ENCODE measurements at places on chromosomes 4 and X.

DNA sequence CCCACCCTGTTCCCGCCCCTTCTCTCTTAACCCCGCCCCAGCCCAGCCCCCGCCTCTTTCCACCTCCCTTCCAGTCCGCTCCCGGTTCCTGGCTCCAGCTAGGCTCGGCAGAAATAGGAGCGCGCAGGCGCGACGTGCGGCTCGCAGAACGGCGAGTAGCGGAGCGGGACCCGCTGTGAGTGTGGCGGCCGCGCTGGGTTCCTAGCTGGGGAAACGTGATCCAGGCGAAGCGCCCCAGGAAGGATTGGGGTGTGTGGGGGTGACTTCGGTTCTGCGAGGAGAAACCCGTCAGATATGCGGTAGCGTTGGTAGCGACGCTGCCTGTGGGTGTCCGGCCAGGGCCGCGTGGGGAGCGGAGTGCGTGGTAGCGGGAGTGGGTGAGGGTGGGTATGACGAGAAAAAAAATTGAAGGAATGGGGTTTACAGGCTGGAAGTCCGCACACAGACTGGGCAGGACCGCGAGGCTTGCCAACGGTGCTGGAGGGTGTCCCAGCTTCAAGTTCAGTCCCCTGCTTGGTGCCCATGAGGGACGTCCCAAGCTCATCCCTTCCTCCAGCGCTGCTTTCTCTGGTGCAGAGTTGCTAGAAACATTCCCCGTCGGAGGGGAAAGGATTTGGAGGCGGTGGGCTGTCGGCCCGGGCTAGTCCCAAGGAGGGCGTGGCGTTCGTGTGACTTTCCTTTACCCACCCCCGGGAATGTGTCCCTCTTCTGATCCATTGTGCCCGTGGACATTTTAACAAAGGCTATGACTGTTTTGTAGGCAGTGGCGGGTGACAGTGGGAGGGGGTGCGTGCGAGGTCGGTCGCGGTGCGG lies at the start of gene PRRG1:
Gene PRRG1, plus strand, starts transcription at position 144 of the 813 bp plus-strand sequence. CDS start 56,886 bp downstream, outside the sequence.
- peak; percentile 9 for DNase-seq

DNA sequence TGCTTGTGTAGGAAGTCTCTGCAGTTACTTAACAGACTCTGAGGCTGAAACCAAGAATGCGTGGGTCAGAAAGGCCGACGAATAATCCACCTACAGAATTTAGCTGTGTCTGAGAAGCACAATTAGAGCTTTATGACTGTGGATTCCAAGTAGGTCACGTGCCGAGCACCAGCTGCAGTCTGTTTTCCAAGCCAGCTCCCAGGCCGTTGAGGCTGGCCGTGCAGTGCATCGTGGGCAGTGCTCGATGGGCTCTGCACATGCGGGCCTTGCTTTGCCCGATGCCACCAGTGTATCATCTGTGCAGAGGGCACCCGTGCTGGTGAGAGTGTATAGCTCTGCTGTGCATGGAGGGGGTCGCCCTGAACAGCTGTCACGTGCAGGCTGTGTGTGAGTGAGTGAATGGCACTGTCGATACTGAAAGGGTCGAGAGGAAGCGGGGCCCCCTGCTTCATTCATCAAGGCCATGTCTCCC lies 67.5 kb upstream of the CLDN34 start:
- DNase-seq, result peak; percentile 35

GRCh38 chrX:83819304-83819703 lies 41.6 kb upstream of the CYLC1 start:
- no peak for DNase-seq

GRCh38 chr4:152938237-152938947 lies 2.3 kb downstream of the FHDC1 start:
- peak; percentile 12 for DNase-seq

DNA sequence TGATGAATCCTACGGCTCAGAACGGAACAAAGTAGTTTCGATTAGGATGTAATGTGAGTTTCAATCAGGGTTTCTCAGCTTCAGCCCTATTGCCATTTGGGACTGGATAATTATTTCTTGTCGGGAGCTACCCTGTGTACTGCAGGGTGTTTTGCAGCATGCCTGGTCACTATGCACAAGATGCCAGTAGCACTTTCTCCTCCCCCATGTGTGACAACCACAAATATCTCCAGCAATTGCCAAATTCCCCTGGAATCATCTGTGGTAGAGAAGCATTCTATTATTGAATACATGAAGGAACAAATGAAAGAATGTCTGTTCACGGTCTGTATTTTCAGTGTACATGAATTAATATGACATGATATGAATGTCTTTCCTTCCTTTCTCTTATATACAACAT lies 782.9 kb upstream of the FTHL17 start:
- DNase-seq, result no peak

DNA sequence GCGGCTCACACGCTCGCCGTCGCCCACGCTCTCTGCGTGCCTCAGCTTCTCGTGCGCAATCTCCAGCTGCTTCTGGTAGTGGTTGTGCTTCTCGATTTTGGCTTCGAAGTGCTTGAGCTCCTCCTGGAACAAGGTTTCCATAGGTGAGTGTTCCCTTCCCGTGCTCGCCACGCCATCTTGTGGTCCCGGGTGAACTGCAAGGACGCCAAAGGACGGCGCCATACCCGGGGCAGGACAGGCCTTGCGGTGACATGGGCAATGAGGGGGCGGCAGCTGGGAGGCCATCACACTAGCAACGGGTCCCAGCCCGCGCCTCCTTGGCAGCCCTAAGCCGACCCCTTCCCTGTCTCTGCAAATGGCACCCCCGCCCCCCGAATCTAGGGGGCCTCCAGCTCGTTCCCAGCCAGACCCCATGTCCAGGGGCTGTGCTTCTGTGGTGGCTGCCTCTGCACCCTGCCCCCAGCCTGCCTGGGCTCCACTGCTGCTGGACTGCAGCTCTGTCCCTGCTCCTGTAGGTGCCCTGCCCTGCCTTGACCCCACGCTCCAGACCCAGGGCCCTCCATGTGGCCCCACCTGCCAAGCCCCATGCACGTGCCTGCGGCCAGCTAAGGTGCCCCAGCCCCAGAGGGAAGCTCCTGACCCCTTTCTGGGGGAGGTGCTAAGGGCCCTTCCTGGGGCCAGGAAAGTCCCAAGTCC lies 17.3 kb downstream of the LRPAP1 start:
- no peak for DNase-seq

DNA sequence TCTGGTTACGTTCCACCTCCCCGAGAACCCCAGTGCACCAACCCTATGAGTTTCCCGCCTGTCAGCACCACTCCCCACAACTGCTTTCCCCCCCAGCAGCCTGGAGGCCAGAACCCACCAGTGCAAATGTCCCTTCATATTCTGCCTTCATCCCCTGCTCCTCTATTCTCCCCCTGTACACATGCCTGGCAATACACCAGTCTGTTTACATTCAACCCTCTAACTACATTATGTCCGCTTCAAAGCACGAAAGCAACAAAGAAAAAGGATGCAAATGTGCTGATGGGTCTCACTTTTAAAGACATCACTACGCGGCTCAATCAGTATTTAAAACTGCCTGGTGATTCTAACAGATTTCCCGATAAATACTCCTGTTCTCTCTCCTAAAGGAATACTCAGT lies 126.7 kb upstream of the SORBS2 start:
- no peak for DNase-seq

DNA sequence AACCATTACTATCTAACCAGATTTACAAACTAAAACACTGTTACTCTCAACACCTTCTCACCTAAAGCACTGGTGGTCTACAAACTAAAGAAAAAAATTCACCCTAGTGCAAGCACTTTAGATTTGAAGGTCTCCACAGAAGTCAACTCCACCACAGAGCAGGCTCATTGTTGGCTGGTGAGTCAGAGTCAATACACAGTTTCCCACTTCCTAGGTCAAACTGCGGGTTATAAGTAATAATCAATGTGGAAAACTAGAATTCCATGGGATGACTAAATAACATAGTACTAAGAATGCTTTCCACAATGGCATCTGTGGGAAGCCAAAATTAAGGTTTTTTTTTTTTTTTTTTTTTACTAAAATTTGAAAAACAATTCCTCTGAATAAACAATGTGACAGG lies 191.8 kb downstream of the PDGFC start:
- DNase-seq, result no peak

DNA sequence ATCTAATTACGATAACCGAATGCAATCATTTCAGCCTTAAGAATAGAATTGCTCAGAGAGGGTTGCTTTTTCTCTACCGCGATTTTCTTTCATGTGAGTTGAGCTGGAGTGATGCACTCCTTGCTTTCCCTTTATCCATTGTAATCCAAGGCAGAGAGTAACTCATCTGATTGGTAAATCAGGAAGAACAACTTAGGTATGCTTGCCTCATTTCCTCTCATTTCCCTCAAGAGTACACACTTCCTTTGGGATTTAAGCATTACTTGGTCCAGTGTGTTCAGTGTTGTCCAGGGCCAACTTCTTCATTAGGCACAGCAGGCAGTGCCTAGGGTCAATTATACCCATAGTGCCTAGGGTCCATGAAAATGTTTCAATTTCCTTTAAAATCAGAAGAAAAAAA lies 15.7 kb upstream of the N4BP2 start:
- DNase-seq, result no peak

DNA sequence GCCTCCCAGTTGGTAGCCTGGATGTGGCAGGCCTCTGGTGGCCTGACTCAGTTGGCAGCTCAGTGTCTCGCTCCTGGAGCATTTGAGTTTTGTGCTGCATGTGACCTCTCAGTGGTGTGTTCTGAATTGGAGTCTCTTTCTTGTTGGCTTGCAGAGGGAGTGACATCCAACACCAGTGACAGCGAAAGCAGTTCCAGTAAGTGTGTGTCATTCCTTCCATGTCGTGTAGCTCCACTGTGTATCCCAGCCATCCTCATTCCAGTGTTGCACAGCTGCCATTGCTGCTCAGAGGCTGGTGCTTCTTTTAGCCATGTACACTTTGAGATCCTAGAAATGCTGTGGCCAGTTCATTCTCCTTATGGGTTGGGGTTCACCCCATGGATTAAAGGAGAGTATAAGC lies 52.4 kb downstream of the DLG3 start:
- DNase-seq, result no peak

DNA sequence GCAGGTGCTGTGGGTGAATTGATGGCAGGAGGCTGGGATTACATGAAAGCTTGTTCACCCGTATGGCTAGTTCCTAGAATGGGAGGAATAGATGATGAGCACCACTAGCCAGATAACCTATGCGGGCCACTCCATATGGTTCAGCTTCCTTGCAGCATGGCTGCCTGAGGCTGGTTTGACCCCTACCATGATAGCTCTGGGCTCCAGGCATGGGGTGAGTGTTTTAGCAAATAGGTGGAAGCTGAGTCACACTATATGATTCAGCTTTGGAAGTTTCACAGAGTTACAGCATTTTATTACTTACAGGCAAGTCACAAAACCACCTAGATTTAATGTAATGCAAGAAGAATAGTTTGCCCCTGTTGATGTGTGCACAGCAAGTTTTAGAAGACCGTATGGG lies 603.2 kb downstream of the STIM2 start:
- DNase-seq, result no peak

GRCh38 chrX:70262952-70263567 lies 3.1 kb upstream of the P2RY4 start:
- DNase-seq, result no peak

- DNase-seq, result no peak
These were observed 345.3 kb downstream of the GABRG1 start for GRCh38 chr4:45778514-45778913.

DNA sequence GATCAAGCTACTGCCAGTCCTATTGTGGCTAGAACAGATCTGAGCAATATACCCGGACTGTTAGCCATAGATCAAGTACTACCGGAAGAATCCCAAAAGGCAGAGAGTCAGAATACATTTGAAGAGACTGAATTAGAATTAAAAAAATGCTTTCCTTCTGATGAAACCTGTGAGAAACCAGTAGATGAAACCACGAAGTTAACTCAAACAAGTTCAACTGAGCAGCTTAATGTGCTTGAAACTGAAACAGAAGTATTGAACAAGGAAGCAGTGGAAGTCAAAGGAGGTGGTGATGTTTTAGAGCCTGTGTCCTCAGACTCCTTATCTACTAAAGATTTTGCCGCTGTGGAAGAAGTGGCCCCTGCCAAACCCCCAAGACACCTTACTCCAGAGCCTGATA lies 46.8 kb downstream of the WDR44 start:
- DNase-seq, result no peak

- no peak for DNase-seq
These were observed 915 bp downstream of the CPZ start for GRCh38 chr4:8593264-8594096.

DNA sequence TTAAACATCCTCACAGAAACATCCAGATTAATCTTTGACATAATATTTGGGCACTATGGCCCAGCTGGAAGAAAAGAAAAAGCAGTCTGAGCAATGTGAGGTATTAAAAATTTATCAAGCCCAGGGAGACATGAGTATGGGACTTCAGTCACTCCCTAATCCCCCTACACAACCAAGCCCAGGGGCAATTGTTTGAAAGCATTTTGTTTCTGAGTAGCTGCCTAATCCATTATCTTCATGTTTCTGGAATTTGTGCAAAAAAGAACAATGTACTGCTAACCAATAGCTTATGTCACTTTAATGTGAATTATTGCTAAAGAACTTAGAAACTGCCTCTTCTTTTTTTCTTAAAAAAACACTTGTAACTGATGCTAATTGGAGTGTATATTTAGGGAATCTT lies 360.7 kb downstream of the TEX13C start:
- DNase-seq, result no peak

- no peak for DNase-seq
These were observed 34.6 kb downstream of the CNKSR2 start for GRCh38 chrX:21408788-21409187.

DNA sequence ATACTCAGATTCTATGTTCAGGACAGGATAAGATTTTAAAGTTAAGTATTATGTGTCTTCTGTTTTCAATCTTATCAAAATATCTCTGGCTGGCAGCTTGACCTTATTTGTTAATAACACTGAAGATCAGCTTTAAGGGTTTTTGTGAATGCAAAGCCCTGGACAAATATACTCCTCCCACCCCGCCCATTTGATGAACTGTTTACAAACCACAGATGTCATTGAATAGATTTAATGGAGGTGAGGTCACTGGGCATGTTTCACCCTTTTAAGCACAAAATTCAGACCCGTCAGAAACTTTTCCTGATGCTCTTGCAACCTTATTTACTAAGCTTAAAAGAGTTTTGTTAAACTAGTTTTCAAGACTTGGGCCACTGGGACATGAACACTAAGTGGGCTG lies 10.1 kb upstream of the CXCL8 start:
- DNase-seq, result no peak

GRCh38 chr4:6205567-6205931 lies 5.2 kb upstream of the JAKMIP1 start:
- no peak for DNase-seq

DNA sequence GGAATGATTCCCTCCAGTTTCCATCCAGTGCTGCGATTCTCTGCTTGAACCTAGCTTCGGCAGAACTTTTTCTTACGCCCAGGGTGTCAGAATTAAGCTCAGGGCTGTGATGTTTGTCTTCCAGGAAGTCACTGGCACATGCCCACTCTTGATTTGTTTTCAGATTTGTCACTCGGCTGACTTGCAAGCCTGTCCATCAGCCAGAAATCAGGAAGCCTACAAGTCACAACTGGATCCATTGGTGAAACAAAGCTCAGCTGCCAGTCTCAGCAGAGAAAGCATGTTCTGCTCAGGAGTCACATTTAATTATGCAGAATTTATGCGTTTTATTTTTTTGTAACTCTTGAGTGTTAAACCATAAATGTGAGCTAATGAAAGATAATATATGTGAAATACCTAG lies 38.2 kb upstream of the PNPLA4 start:
- no peak for DNase-seq

- peak; percentile 63 for DNase-seq
These were observed 1.2 kb downstream of the GABRB1 start for GRCh38 chr4:47032405-47033106.

- DNase-seq, result peak; percentile 35
These were observed 126.3 kb downstream of the NEK1 start for GRCh38 chr4:169485791-169486742.

Data from cerebellum (tissue), 4 donors.